Cardiac muscle cell (in vitro differentiated cells and primary cell): ENCODE measurements at places on chromosomes 6 and 20. TPM values are rescaled to one million over a fixed set of nuclear protein-coding genes. Genes with fewer than 3 reads are reported as not detected.

LY86 gene
- not detected in 2 replicates for total RNA-seq

CCR6 gene
- not detected in 2 replicates for total RNA-seq

FRK gene
- total RNA-seq: 0.60 and 0.71 TPM in 2 replicates

IL20RA gene
- total RNA-seq: 0.71 and 0.99 TPM in 2 replicates

SEC63 gene
- 6.8 and 9.6 TPM in 2 replicates for total RNA-seq

KCNQ2 gene
- 13.7 and 18.0 TPM in 2 replicates for total RNA-seq

CYP39A1 gene
- total RNA-seq: 4.3 and 5.2 TPM in 2 replicates

DCBLD1 gene
- total RNA-seq: 5.6 and 16.5 TPM in 2 replicates

KCNK5 gene
- 0.27 and 0.28 TPM in 2 replicates for total RNA-seq

GSS gene
- 50.5 and 69.5 TPM in 2 replicates for total RNA-seq

CENPW gene
- total RNA-seq: 8.5 and 10.8 TPM in 2 replicates

CARMIL1 gene
- total RNA-seq: 47.0 and 63.6 TPM in 2 replicates

SPATS1 gene
- total RNA-seq: 0.63 TPM in 1 of 2 replicates, not detected in the other

LAMA5 gene
- 103 and 162 TPM in 2 replicates for total RNA-seq

GFOD1 gene
- total RNA-seq: 16.2 and 27.4 TPM in 2 replicates

MDC1 gene
- total RNA-seq: 14.3 and 21.9 TPM in 2 replicates

TBXT gene
- total RNA-seq: not detected in 2 replicates

HTR1E gene
- 0.39 TPM in 1 of 2 replicates, not detected in the other for total RNA-seq

ATG5 gene
- total RNA-seq: 15.2 and 20.2 TPM in 2 replicates

TUBB2B gene
- 57.6 and 83.9 TPM in 2 replicates for total RNA-seq

RNF144B gene
- total RNA-seq: 0.32 and 1.1 TPM in 2 replicates

FAM83D gene
- total RNA-seq: 4.2 and 45.4 TPM in 2 replicates

ISM1 gene
- 0.07 and 0.21 TPM in 2 replicates for total RNA-seq

CRISP2 gene
- not detected in 2 replicates for total RNA-seq

FABP7 gene
- total RNA-seq: 2.2 and 3.4 TPM in 2 replicates

PHACTR3 gene
- total RNA-seq: 0.14 and 17.0 TPM in 2 replicates

SAMD10 gene
- total RNA-seq: 20.3 and 20.8 TPM in 2 replicates

MTHFD1L gene
- 18.0 and 18.2 TPM in 2 replicates for total RNA-seq

PHACTR2 gene
- total RNA-seq: 31.7 and 52.3 TPM in 2 replicates

ID4 gene
- 196 and 265 TPM in 2 replicates for total RNA-seq
